ENCODE measurements at places on chromosomes 4 and X.

GRCh38 chrX:107374831-107375230, 74.6 kb upstream of the FRMPD3 start:
- no peak for DNase-seq

GRCh38 chr4:149766135-149766534, 49.5 kb downstream of the IQCM start:
- no peak for DNase-seq

- DNase-seq, result no peak
Measured at GRCh38 chr4:123744664-123745290, 348.2 kb downstream of the SPRY1 start.

GRCh38 chrX:20217271-20217670, 49.4 kb downstream of the RPS6KA3 start:
- DNase-seq, result no peak

DNA sequence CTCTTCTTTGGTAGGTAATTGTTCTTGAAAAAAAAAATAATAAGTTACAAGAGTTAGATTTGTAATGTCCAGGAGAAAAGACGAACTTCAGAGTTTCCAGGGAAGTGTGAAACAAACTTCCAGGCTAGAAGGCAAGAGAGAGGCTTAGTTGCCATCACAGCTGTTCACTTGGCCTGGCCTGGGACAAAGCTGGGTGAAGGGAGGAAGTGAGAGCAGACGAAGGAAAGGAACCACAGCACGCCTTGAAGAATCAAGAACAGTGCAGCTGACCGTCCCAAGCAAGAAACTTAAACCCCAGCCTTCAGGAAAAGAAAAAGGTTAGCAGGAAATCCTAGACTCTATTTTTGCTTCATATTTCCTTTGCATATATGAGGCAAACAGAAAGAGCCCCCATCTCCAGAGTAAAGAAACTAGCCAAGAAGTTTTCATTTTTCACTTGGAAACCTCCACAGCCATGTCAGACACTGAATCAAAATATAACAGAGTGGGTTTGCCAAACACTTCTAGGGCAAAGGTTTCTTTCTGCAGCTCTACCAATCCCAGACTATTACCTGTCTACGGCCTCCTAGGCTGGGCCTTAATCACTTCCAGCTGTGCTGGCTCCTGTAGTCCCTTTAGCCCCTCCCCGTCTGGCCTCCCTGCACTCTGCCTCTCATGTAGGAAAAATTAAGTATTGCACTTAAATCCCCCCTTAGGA, 209.6 kb downstream of the SPATA18 start:
- no peak for DNase-seq

GRCh38 chr4:183832776-183833450, 72.2 kb upstream of the STOX2 start:
- DNase-seq, result no peak

- no peak for DNase-seq
Measured at GRCh38 chr4:111923786-111924185, 221.5 kb upstream of the FAM241A start.

- DNase-seq, result no peak
Measured at GRCh38 chr4:81335122-81335912, 120.3 kb upstream of the PRKG2 start.

- DNase-seq, result peak; percentile 33
Measured at GRCh38 chrX:153662266-153662665, 11.3 kb downstream of the PNCK start.

- no peak for DNase-seq
Measured at GRCh38 chr4:946103-946450, 13.8 kb downstream of the TMEM175 start.

DNA sequence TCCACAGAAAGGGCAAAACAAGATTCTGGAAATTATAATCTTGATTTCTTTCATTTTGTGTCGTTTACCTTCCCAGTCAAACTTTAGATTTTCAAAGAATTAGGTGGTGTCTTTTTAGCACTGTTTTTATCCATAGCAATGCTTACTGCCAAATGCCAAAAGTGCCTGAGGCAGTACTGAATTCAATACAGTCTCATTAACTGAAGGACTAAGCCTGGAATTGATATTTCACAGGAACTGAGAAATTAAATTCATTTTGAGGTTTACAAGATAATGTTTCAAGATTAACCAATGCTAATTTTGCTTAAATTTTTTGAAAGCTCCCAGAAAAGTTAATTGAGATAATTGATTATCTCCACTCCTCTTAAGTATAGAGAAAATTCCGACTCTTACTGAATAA, 68.8 kb upstream of the ARHGAP24 start:
- no peak for DNase-seq

- no peak for DNase-seq
Measured at GRCh38 chr4:26765515-26765914, 95.1 kb upstream of the STIM2 start.

DNA sequence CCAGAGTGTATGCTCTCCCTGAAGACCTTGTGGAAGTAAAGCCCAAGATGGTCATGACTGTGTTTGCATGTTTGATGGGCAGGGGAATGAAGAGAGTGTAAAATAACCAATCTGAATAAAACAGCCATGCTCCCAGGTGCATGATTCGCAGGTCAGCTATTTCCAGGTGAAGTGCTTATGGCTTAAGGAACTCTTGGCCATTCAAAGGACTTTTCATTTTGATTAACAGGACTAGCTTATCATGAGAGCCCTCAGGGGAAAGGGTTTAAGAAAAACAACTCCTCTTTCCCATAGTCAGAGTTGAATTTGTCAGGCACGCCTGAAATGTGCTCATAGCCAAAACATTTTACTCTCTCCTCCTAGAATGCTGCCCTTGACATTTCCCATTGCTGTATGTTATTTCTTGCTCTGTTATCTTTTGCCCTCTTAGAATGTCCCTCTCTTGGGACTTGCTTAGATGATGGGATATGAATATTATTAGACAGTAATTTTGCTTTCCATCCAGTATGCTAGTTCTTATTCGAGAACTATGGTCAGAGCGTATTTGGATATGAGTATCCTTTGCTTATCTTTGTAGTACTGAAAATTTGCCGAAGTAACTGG, 88.6 kb downstream of the PLS3 start:
- DNase-seq, result no peak

DNA sequence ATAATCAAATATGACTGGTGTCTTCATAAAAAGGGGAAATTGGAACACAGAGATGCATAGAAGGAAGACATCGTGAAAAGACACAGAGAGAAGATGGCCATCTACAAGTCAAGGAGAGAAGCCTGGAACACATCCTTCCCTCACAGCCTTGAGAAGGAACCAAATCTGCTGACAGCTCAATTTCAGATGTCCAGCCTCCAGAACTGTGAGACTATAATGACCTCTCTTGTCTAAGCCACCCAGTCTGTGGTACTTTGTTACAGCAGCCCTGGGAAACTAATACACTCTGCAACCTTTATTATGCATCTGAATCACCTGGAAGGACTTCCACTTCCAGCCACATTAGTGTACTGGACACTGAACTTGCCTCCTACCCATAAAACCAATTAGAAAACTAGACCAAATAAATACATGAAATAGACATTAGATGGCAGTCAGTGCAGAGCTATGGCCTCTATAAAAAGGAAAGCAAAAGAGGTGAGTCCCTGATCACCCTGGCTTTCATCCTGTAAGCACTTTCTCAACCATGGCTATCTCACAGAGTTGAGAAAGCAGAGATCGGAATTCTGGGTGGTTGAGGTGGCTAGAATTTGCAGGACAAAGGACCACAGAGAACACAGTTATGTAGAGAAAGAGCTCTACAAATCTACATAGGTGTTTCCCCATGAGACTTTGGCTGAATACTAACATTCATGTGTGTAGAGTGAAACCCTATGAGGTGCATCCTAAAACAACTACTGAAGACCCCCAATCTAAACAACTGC, 25.7 kb downstream of the GAB3 start:
- no peak for DNase-seq

DNA sequence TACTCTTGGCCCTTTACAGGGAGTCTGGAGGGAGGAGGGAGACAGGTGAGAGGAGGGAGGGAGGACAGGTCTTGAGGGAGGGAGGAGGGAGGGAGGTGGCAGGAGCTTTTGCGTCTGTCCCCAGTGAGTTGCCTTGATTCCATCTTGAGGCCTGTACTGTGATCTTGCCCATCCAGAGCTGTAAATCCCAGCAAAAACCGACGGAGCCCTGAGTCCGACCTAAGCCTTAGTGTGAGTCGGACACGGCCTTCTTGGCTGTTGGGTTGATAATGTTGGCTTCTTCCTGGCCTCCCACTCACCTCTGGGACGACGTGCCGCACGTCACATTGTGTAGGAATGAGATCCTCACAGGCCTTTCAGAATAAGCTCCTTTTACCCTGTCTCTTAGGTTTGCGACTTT, 72.5 kb downstream of the RGS12 start:
- DNase-seq, result no peak

GRCh38 chrX:53704294-53704693, 17.8 kb upstream of the HUWE1 start:
- no peak for DNase-seq

DNA sequence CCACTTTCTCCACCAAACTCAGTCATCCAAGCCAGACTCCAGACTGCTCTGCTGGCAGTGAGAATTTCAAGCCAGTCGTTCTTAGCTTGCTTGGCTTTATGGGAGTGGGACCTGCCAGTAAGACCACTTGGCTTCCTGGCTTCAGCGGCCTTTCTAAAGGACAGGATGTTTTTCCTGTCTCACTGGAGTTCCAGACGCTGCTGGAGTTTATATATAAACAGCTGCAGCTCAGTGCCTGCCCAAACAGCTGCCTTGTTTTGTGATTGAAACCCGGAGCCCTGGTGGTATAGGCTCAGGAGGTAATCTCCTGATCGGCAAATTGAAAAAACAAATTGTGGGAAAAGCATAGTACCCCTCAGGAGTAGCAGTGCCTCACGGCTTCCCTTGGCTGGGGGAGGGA, 1165.8 kb upstream of the ADGRL3 start:
- no peak for DNase-seq

GRCh38 chrX:28876408-28876807, 289.2 kb downstream of the IL1RAPL1 start:
- DNase-seq, result no peak

DNA sequence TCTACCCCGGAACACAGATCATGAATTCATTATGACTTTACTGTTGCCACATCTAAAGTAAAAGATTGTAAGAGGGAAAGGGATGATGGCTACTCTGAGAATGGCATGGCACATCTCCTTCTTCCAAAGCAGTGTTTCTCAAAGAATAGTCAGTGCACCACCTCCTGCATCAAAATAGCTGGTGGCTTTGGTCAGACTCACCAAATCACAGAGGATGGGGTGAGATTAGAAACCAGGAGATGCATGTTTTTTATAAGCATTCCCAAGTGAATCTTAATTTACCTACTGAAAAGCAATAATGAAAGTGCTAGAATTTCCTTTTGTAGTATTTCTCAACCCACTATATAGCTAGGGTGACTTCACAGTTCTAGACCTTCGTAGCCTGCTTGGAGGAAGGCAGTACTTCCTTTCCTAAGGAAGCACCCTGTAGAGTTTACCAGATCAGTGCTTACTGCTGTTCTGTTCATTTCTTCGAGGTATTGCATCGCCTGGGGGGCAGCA, 340.8 kb upstream of the KLF3 start:
- DNase-seq, result no peak

- DNase-seq, result no peak
Measured at GRCh38 chr4:152565333-152565732, 29.4 kb upstream of the FBXW7 start.

- no peak for DNase-seq
Measured at GRCh38 chrX:16839852-16840460, 30.2 kb downstream of the RBBP7 start.

- no peak for DNase-seq
Measured at GRCh38 chr4:91436556-91436955, 867.2 kb upstream of the GRID2 start.

- DNase-seq, result no peak
Measured at GRCh38 chr4:3077796-3078195, 3.3 kb downstream of the HTT start.

- no peak for DNase-seq
Measured at GRCh38 chr4:106315476-106315967, 487 bp downstream of the TBCK start.

DNA sequence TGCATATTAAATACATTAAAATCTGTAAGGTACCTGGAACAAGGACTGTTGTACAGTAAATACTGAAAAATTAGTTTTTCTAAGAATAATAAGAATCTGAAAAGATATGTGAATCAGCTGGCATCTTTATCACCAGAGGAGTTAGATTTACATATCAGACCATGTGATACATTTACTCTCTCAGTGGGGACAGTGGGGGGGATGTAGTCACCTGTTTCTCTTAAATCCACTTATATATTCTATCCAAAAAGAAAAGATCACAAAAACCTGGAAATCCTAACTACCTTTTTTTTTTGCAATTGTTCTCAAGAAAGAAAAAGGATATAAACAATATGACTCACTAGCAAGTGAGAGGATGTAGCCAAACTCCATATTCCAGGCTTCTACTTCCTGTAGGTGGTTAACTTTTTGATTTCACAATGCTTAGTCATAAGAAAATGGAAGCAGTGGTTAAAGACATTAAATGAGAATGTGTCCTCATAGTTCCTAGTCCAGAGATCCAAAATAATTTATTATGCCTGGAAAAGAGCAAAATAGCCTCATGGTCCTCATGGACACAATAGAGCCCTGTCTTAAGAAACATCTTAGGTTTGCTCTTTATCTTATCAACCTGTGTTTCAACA, 22.5 kb upstream of the MYOZ2 start:
- no peak for DNase-seq

- DNase-seq, result no peak
Measured at GRCh38 chr4:123102897-123103471, 180.6 kb upstream of the NUDT6 start.

DNA sequence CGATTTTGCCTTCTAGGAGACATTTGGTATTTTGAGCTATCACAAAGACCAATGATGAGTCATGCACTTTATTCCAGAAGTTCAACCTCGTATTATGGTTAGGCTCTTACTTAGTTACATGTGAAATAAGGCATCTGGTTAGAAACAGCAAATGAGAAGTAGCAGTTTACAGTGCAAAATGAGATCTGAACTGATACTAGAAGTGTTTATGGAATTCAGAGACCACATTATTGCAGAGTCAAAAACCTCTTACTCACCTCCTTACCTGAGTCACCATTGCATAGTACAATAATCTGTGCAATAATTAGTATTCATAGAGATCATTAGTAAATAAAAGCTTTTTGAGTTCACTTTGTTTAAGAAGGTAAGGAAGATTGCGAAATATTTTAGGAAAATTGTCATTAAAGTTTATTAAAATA, 38.7 kb downstream of the SEC24B start:
- DNase-seq, result no peak

DNA sequence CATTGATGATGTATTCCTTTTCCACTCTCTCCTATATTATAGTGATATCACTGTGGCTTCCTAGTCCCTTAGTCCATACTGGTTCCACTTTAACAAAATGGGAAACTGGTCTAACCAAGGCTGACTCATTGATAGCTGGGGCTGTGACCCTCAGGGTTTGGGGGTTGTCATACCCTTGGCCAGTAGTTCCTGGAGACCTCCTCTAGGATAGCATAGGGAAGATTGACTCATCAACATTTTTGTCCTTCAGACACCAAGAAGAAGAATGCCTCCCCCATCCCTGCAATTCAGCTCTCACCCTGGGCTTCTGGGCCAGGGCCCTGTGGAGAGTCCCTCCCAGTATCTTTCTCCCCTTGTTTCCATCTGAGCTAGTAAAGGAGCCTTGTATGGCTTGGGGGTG, 68.8 kb upstream of the PRPS1 start:
- DNase-seq, result no peak

Measured in activated T-helper 1 cell treated with anti-CD3 and anti-CD28 coated beads, Interleukin-2, amount 50 U/mL, for 16 hours (primary cell).